HFFc6 (cell line): ENCODE measurements at places on chromosomes 5 and 9.

DNA sequence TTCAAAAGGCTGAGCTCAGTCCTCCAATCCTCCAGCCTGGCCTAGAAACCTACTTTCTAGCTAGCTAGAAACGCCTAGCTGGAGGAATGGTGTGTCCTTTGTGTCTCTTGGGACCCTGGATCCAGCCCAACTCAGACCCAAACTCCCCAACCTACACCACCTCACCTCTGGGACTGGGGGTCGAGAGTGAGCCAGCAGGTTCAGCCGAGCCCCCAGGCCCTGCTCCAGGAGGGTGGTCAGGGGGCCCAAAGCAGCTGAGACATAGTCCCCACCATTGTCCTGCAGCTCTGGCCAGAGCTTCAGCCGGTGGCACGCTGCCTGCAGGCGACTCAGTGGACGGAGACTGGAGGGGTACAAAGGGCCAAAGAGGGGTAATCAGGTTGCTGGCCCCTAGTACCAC lies 6.2 kb downstream of the NOL6 start:
- H3K4me1 ChIP-seq, result peaks cover 16% of the 10 kb centered on the region
- H3K4me3 ChIP-seq, result no peak overlapping the region
- peaks cover 30% of the 10 kb centered on the region for H3K36me3 ChIP-seq
- DNase-seq, result no peak

DNA sequence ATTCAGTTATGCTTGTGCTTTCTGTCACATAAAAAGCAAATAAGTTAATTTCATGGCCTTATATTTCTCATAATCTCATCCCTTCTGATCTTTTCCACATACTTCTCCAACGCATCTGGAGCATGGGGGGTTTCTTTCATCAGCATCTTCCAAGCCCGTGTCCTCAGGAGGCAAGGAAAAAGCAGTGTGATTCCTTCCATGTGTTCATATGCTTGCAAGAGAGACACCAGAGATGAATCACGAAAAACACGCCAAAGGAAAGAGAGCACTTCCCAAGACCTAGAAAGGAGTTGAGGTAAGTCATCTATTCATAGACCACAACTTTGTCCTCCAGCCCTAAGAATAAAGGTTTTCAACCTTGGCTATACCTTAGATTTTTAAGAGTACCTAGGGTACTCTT lies 26.0 kb upstream of the SVEP1 start:
- no peaks in the 10 kb centered on the region; the same call in 1 of the 2 replicates for H3K27me3 ChIP-seq
- no peak overlapping the region for H3K27ac ChIP-seq
- peaks cover 34% of the 10 kb centered on the region for H3K4me1 ChIP-seq
- peaks cover 7% of the 10 kb centered on the region; the same call in 1 of the 2 replicates for H3K36me3 ChIP-seq
- H3K4me3 ChIP-seq, result no peak overlapping the region

- peak; percentile 23 for DNase-seq
- no peak overlapping the region for H3K27ac ChIP-seq
- H3K4me1 ChIP-seq, result no peaks in the 10 kb centered on the region
Observed at GRCh38 chr5:126837906-126838539, 61.1 kb downstream of the LMNB1 start.

GRCh38 chr9:122806661-122807060 lies 6.7 kb downstream of the OR1K1 start:
- H3K4me3 ChIP-seq, result no peak overlapping the region
- peaks cover 6% of the 10 kb centered on the region for H3K36me3 ChIP-seq

- H3K36me3 ChIP-seq, result peaks cover 22% of the 10 kb centered on the region
- DNase-seq, result no peak
Observed at GRCh38 chr9:38010918-38011704, 57.9 kb downstream of the SHB start.

- H3K27ac ChIP-seq, result no peak overlapping the region
- H3K36me3 ChIP-seq, result no peaks in the 10 kb centered on the region
- H3K27me3 ChIP-seq, result no peaks in the 10 kb centered on the region; the same call in 1 of the 2 replicates
- peaks cover 15% of the 10 kb centered on the region for H3K4me1 ChIP-seq
- no peak overlapping the region for H3K4me3 ChIP-seq
- DNase-seq, result no peak
Observed at GRCh38 chr9:121709798-121710197, 58.4 kb downstream of the DAB2IP start.

GRCh38 chr5:58828258-58828657 lies 245.4 kb downstream of the RAB3C start:
- H3K4me3 ChIP-seq, result no peak overlapping the region
- peaks cover 1% of the 10 kb centered on the region for H3K27me3 ChIP-seq
- no peaks in the 10 kb centered on the region for H3K4me1 ChIP-seq
- no peak for DNase-seq
- H3K27ac ChIP-seq, result no peak overlapping the region
- no peaks in the 10 kb centered on the region for H3K36me3 ChIP-seq

- H3K27ac ChIP-seq, result no peak overlapping the region
- no peak overlapping the region; the same call in 1 of the 2 replicates for H3K4me3 ChIP-seq
- H3K36me3 ChIP-seq, result no peaks in the 10 kb centered on the region
- peaks cover 48% of the 10 kb centered on the region for H3K27me3 ChIP-seq
- no peak for DNase-seq
Observed at GRCh38 chr9:136700304-136700703, 12.1 kb upstream of the DIPK1B start.

DNA sequence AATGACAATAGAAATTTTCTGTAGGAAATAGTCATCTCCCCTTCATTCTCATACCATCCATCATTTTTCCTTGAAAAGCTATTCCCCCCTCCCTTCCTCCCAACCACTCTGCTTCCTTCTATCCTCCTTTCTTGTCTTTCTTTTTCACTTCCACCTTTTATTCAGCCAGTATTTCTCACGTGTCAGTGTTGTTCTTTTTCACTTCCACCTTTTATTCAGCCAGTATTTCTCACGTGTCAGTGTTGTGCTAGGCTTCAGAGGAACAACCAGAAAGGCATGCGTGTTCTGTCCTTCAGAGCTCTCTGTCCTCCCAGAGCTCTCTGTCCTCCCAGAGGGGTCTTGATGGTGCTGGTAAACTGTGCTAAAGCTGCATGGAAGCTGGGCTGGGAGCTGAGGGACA lies 419.6 kb downstream of the GADD45G start:
- H3K4me3 ChIP-seq, result no peak overlapping the region
- H3K4me1 ChIP-seq, result no peaks in the 10 kb centered on the region
- DNase-seq, result no peak
- peaks cover 2% of the 10 kb centered on the region; the same call in 1 of the 2 replicates for H3K27me3 ChIP-seq
- no peak overlapping the region for H3K27ac ChIP-seq
- H3K36me3 ChIP-seq, result 0 out of 2 replicates have a peak, but pooled peaks cover 6% of the 10 kb centered on the region

- H3K27me3 ChIP-seq, result peaks cover 3% of the 10 kb centered on the region; the same call in 1 of the 2 replicates
- H3K4me3 ChIP-seq, result no peak overlapping the region
- no peak for DNase-seq
- no peak overlapping the region for H3K27ac ChIP-seq
Observed at GRCh38 chr5:125266106-125266505, 519.7 kb upstream of the ZNF608 start.

- H3K4me1 ChIP-seq, result no peaks in the 10 kb centered on the region
- H3K27me3 ChIP-seq, result no peaks in the 10 kb centered on the region
- no peak overlapping the region for H3K4me3 ChIP-seq
- H3K27ac ChIP-seq, result no peak overlapping the region
- DNase-seq, result no peak
- no peaks in the 10 kb centered on the region for H3K36me3 ChIP-seq
Observed at GRCh38 chr5:104540448-104540847, 977.9 kb upstream of the NUDT12 start.

- peak; percentile 75 for DNase-seq
- peaks cover 15% of the 10 kb centered on the region for H3K36me3 ChIP-seq
- peaks cover 30% of the 10 kb centered on the region for H3K4me1 ChIP-seq
- H3K4me3 ChIP-seq, result no peak overlapping the region
- H3K27ac ChIP-seq, result peak overlapping the region; percentile 48
Observed at GRCh38 chr9:89000973-89001916, 10.0 kb downstream of the S1PR3 start.

GRCh38 chr5:124572971-124573370 lies 173.5 kb downstream of the ZNF608 start:
- no peaks in the 10 kb centered on the region for H3K4me1 ChIP-seq
- no peak for DNase-seq
- H3K27me3 ChIP-seq, result peaks cover 14% of the 10 kb centered on the region
- H3K27ac ChIP-seq, result no peak overlapping the region
- no peaks in the 10 kb centered on the region for H3K36me3 ChIP-seq
- H3K4me3 ChIP-seq, result no peak overlapping the region

GRCh38 chr5:35920890-35921289 lies 17.5 kb downstream of the CAPSL start:
- DNase-seq, result no peak
- peaks cover 56% of the 10 kb centered on the region for H3K4me1 ChIP-seq
- peaks cover 2% of the 10 kb centered on the region for H3K27me3 ChIP-seq
- peaks cover 8% of the 10 kb centered on the region for H3K36me3 ChIP-seq

DNA sequence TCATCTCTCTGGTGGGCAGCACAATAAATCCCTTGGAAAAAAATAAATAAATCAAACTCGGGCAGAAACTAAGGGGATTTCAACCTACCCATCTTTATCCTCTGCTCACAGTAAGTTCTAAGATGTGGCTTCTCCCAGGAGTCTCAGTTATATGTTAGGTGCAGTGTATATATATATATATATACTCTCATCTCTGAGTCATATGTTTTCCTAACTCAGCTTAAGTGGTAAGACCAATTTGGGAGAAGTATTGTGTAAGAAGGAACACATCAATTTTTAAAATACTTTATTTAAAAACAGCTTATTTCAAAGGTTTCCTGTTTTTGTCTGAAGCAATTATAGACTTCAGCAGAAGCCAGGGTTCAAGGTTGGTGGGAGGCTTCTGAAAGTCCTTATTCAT lies 20.3 kb upstream of the OSMR start:
- H3K4me1 ChIP-seq, result peaks cover 54% of the 10 kb centered on the region
- no peak overlapping the region for H3K27ac ChIP-seq
- peaks cover 43% of the 10 kb centered on the region for H3K36me3 ChIP-seq
- DNase-seq, result peak; percentile 22

DNA sequence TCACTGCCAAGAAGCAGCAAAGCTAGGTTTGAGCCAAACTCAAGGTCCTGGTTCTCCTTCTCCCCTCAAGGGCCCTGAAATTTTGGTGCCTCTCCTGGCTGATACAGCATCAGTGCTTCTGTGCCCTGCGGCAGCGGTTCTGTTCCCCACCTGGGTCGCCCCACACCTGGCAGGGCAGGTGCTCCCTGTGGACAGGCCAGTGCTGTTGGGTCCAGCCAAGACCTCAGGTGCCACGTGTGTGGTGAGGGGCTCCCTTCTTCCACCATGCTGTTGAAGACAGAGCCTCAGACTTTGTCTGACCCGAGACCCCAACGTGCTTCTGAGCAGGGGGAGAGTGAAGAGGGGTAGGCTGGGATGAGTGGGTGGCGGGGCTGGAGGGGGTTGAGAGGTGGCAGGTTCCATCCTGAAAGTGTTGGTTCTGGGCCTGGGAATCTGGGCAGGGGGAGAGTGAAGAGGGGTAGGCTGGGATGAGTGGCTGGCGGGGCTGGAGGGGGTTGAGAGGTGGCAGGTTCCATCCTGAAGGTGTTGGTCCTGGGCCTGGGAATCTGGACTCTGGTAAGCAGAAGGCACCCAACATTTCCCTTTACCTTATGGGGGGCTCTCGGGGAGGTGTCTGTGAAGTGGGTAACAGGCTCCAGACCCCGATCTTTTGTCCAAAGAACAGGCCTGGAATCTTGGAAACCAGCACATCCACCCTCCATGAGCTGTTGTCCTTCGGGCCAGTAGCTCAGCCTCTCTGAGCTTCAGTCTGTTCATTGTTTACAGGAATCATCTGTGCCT lies 2.3 kb downstream of the PLEKHG4B start:
- H3K4me3 ChIP-seq, result no peak overlapping the region
- H3K27me3 ChIP-seq, result peaks cover 68% of the 10 kb centered on the region
- H3K27ac ChIP-seq, result no peak overlapping the region
- no peaks in the 10 kb centered on the region for H3K4me1 ChIP-seq
- DNase-seq, result no peak
- no peaks in the 10 kb centered on the region for H3K36me3 ChIP-seq

GRCh38 chr5:58348996-58349728 lies 110.7 kb downstream of the PLK2 start:
- no peak overlapping the region for H3K27ac ChIP-seq
- DNase-seq, result peak; percentile 6
- H3K27me3 ChIP-seq, result no peaks in the 10 kb centered on the region
- no peak overlapping the region for H3K4me3 ChIP-seq
- H3K4me1 ChIP-seq, result peaks cover 9% of the 10 kb centered on the region
- H3K36me3 ChIP-seq, result no peaks in the 10 kb centered on the region

GRCh38 chr5:99000876-99001275 lies 72.1 kb upstream of the CHD1 start:
- no peaks in the 10 kb centered on the region for H3K4me1 ChIP-seq
- H3K4me3 ChIP-seq, result no peak overlapping the region
- no peak for DNase-seq
- peaks cover 4% of the 10 kb centered on the region for H3K27me3 ChIP-seq

- H3K36me3 ChIP-seq, result no peaks in the 10 kb centered on the region
- no peak for DNase-seq
- H3K4me3 ChIP-seq, result no peak overlapping the region
Observed at GRCh38 chr5:72455476-72455875, 51.7 kb downstream of the ZNF366 start.

GRCh38 chr9:113160571-113160970 lies 9.8 kb downstream of the SLC31A2 start:
- H3K4me1 ChIP-seq, result peaks cover 39% of the 10 kb centered on the region
- H3K27ac ChIP-seq, result no peak overlapping the region
- no peak overlapping the region for H3K4me3 ChIP-seq
- H3K36me3 ChIP-seq, result peaks cover 34% of the 10 kb centered on the region
- no peak for DNase-seq

DNA sequence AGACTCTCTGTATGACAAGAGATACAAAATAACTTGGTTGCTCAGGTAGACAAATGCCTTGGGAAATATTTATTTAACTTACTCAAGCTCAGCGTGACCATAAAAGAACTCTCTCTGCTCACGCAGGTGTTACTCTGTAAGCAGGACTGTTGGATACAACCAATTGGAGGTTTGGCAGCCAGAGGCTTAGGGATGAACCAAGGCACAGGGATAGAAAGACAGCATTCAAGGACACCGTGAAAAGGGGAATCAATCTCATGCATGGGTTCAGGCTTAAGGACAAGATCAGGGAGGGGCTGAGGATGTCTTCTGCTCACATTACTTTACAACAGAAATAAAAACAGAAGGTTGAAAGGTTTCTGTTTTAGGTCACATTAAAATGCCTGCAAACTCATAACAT lies 389.0 kb upstream of the BRINP1 start:
- H3K4me1 ChIP-seq, result no peaks in the 10 kb centered on the region
- H3K27ac ChIP-seq, result no peak overlapping the region
- H3K36me3 ChIP-seq, result no peaks in the 10 kb centered on the region

DNA sequence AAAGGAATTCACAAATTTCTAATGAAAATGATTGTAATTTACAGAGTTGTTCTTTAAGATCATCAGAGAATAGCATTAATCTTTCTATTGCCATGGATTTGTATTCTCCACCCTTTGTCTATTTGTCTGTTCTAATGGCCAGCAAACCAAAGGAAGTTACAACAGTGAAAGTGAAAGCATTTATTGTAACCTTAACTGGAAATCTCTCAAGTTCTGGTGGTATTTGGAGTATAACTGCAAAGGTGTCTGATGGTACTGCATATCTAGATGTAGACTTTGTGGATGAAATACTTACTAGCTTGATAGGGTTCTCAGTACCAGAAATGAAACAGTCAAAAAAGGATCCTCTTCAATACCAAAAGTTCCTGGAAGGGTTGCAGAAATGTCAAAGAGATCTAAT lies 21.7 kb downstream of the RMI1 start:
- H3K36me3 ChIP-seq, result peaks cover 11% of the 10 kb centered on the region
- H3K27ac ChIP-seq, result no peak overlapping the region
- H3K27me3 ChIP-seq, result no peaks in the 10 kb centered on the region
- H3K4me1 ChIP-seq, result no peaks in the 10 kb centered on the region
- H3K4me3 ChIP-seq, result no peak overlapping the region
